Hematopoietic multipotent progenitor cell (in vitro differentiated cells): ENCODE measurements at places on chromosomes 3 and 15. TPM values are rescaled to one million over a fixed set of nuclear protein-coding genes. Genes with fewer than 3 reads are reported as not detected.

DNA sequence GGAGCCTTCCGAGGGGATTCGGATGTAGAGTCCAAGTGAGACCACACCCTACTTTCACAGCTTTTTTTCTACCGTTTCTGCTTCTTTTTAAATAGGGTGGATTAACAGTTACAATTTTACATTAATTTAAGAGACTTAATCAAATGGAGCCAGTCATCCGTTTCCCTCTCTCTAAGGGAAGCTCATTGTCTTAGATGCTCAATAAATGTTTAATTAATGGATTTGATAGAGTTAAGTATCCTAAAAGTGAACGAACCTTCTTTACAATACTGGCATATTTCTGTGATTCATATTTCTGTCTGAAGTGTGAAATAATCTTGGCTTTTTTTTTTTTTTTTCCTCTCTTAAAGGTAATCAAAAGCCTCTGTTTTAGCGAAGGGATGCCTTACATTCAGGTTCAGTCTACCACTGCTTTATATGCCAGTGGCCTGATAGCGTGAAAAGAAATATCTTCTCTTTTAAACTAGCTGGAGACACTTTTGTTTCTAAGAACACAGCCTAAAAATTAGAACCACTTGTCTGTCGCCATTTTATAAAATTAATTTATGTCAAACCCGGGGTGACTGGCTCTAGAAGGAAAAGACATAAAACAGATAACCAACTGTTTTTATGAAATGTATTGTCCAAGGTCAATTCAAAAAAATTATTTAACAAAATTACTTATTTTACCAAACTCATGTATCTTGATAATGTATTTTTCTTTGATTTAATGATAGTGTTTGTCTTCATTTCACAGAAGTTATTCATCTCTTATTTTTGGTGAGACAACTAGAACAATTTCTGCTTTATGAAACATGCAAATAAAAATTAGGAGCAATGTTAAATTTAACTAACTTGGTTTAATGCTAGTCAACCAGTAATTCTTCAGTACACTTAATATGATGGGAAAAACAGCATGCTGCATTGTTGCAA, 2.5 kb upstream of the CTNNB1 start:
- no peak for DNase-seq

GRCh38 chr3:18007980-18008379, 265.5 kb upstream of the TBC1D5 start:
- no peak for DNase-seq

DNA sequence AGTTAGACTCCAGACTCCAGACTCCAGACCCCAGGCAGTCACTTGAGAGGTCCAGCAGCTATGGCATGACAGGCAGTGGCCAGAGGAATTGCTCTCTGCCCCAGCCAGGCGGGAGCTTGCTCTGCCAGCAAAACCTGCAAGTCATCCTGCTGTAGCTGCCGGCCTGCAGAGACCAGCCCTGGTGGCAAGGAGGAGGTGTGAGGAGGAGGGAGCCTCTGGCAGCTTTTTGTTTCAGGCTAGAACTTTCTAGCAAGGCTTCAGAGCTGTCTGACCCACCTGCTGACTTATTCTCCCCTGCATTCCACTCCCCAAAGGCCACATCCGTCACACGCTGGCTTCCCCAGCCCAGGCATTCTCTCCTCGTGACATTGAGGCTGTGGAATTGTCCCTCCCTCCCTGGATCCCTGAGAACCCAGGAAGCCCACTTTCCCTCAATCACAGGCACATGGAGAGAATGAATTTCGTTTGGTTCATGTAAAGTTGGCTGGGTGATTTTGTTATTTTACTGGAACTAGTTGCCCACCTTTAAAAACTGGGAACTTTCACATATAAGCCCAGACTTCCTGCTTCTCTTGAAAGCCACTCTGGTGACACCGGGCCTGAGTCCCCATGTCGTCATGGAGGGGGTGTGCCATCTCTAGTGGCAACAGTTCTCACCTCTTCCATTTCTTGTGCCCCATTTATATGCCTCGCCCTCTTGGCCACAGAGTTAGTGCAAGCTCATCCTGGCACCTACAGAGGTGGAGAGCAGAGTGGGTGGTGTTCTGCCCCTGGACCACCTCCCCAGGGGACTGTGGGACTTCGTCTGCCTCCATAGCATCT, 82.7 kb downstream of the ABHD5 start:
- DNase-seq = peak; percentile 59

DNA sequence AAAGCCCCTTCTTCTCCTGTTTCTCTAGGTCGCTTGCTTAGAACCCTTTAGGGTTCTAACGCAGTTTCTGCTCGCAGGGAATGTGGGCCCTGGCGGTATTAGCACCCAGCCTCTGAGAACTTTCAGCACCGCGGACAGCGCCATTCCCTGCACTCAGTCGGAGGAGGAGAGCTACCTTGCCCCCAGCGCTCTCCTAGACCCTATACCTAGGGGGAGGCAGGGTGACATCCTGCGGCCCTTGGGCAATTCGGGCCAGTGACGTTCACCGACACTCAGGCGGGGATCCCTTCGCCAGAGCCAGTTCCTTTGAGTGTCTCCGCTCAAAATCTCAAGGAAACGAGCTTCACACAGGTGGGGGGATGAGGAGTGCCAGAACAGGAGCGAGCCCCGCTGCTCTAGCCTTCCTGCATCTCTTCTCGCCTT, 1.3 kb downstream of the SLC7A14 start:
- DNase-seq = peak; percentile 81

The FURIN gene
- total RNA-seq = 124 TPM

DNA sequence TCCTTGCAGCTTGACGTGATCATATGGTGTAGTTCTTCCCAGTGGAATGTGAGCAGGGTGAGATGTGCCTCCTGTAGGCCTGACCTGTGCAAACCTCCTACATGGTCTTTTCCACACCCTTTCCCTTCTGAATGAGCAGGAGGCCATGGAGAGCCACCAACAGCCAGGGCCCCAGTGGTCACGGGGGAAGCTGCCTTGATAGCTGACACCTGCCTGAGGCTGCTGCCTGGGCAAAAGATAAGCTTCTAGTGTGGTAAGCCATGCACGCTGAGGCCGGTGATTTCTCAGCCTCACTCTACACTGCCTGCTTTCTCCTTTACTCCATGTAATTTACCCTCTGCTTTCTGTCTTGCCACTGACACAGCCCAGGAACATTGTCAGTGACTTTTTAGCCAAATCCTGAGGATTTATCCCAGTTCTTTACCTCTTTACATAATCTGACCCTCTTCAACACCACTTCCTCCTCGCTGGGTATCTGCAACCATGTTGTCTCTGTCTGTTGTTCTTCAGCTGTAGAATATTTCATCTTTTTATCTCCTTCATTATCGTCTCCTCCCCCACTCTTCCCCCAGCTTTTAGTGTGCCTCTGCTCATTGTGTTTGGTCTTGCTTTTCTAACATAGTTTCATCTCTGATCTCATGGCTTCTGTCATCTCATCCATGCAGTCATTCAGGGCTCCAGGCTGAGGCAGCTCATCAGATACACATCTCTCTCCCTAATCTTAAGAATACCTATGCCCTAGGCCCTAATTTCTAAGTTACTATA, 11.2 kb upstream of the KBTBD12 start:
- DNase-seq = no peak

The UCN2 gene
- under 0.01 TPM for total RNA-seq

DNA sequence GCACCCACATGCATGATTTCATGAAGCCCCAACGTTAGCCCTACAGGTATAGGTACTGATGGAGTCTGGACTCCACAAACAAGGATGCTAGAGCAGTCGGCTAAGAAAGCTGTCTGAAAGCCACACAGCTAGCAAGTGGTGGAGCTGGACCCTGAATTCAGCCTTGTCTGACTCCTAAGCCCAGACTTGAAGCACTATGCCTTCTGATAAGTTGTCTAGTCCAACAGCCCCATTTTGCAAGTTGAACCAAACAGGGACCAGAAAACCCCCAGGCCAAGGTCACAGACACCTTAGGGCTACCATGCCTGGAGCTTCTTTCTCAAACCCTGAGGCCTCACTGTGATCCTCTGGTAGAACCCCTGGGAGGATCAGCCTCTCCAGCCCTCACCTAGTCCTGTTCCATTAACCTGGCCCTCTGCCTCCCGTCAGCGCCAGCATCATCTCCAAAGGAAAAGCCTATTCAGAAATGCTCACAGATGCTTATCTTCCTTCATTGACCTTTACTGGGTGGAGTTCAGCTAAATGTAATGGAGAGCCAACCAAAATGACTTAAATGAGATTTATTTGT, 1.7 kb upstream of the SLCO2A1 start:
- no peak for DNase-seq

- no peak for DNase-seq
Measured at GRCh38 chr15:42062284-42062806, 32.0 kb downstream of the PLA2G4D start.

The ARHGEF26 gene
- total RNA-seq = 1.1 TPM

DNA sequence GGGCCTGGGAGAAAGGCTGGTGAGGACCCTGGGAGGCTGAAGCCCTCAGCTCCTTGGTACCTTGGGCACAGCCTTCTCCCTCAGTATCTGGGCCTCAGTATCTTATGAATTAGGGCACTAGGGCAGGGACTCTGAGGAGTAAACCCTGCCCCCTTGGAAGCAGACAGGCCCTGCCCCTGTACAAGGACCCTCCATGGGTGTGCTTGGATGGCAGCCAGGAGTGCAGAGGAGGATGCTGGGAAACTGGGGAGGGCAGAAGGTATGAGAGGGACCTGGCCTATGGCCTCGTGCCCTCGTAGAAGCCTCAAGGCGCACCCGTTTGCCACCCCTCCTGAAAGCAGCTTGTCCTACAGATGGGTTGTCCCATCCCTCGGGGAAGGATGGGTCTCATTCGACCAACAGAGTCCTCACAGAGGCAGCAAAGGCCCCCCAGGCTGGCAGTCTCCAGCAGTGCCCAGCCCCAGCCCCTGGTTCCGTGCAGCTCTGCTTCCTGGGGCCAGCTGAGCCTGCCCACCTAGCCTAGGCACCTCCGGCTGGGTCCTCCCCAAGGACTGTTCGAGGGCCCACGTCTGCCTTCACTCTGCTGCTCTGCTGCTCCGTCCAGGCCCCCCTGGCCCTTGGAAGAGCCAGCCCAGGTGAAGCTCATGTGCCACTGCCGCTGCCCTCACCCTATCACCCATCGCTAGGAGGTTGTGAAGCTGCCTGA, 15.3 kb upstream of the SEMA3F start:
- no peak for DNase-seq

DNA sequence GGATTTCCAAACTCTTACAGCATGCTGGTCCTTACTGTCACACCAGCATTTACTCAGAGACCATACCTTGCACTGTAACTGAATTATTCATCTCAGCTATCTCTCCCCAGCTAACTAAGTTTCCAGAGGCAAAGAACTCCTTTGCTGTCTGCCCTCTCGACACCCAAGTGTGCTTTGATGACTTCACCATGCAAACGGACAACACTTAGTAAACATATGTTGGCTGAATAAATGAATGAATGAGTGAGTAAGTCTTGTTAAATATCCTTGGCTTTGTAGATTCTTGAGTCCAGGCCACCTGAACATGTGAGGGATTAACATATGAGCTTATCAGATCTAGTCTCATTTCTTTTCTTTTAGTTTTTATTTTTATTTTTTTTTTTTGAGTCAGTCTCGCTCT, 138.2 kb downstream of the PLD1 start:
- DNase-seq = no peak

The MTFMT gene
- total RNA-seq = 10.0 TPM

GRCh38 chr3:53092216-53092615, 38.0 kb downstream of the RFT1 start:
- no peak for DNase-seq

The KBTBD12 gene
- total RNA-seq = 0.27 TPM

DNA sequence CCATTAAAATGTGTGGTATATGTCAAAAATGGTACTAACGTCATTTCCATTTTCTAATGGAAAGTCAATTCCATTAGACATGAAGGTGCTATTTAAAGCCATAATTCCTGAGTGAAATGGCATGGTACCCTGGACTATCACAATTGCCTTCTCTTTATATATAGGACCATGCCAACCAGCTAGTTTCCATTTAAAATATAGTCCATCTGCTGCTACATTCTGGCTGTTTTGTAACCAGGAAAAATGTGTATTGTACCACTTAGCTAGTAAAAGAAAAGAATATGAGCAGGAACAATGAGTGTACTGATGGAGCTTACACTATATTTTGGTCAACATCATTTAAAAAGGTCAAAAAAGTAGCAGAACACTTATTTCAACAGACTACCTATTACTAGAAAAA, 30.4 kb upstream of the HDC start:
- DNase-seq = no peak

DNA sequence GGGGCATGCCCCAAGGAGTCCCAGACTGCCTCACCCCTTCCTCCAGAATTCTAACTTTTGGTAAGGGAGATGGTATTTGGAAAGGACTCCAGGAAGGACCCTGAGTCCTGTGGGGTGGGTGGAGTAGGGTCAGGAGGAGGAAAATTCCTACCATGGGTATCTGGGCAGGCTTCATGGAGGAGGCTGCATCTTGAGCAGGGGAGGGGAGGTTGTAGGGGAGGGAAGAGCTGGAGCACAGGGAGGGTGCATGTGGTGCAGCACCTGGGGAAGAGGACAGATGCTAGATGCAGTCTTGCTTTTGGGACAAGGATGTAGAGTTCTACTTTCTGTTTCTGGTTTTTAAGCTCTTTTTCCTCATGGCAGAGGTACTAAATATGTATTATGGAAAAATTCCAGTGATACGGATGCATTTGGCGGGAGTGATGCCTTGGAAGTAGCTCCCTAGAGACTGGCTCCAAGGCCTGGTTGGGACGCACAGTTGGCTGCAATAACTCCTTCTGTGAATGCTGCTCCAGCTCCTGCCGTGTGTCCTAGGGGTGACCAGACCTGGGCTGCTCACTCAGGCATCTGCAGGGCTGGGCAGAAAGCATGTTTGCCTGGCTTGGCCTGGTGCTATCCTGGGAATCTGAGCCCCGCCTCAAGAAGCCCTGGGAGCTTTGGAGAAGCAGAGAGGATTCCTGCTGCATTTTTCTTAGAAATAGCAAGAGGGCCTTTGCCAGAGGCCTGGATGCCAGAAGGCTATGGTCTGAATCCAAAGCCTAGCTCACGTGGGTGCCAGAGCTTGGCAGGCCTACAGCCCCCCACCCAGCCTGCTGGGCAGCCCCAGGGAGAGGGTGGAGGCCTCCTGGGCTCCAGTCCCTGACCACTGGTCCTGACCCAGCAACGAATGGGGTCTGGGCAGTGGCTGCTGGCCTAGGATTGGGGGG, 10.1 kb downstream of the SEMA3F start:
- no peak for DNase-seq

DNA sequence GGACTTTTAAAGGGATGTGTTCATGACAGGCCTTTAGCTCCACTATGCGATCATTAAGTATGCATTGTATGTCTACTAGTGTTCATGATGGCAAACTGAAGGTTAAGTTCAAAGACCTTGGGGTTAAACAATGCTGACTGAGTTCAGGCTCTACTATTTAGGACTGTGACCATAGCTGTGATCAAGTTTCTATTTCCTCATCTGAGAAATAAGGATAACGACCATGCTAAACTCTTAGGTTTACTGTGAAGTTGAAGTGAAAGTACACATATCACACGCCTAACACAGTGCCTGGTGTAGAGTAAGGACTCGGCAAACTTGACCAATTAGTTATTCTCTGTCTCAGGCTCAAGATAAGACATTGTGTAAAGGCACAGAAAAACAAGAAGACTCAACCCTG, 243.2 kb downstream of the MBNL1 start:
- no peak for DNase-seq

DNA sequence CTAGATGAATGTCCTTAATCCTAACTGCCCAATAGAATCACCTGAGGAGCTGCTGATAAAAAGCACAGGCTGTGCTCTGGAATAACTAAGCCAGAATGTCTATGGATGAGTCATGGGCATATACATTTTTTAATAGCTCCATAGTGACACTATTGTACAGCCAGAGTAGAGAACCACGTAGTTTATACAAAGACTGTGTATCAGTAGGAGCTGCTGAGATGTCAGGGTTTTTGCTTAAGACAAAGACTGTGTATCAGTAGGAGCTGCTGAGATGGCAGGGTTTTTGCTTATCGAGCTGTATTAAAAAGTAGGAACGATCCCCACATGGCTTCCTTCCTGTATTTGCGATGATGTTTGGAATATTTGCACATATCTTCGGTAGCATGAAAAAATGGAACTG, 137.4 kb downstream of the SV2B start:
- DNase-seq = no peak

The PLIN1 gene
- total RNA-seq = under 0.01 TPM
